Heart right ventricle (tissue), 16 donors: ENCODE measurements at places on chromosomes 11 and 22.
A peak's percentile ranks its signal among the peaks of the same experiment; 100 is the strongest.

- H3K4me3 ChIP-seq, result no peak overlapping the region
- peaks cover 26% of the 10 kb centered on the region for H3K36me3 ChIP-seq
- no peak for DNase-seq
These were observed 4.0 kb downstream of the ANKRD13D start for GRCh38 chr11:67293090-67293489.

DNA sequence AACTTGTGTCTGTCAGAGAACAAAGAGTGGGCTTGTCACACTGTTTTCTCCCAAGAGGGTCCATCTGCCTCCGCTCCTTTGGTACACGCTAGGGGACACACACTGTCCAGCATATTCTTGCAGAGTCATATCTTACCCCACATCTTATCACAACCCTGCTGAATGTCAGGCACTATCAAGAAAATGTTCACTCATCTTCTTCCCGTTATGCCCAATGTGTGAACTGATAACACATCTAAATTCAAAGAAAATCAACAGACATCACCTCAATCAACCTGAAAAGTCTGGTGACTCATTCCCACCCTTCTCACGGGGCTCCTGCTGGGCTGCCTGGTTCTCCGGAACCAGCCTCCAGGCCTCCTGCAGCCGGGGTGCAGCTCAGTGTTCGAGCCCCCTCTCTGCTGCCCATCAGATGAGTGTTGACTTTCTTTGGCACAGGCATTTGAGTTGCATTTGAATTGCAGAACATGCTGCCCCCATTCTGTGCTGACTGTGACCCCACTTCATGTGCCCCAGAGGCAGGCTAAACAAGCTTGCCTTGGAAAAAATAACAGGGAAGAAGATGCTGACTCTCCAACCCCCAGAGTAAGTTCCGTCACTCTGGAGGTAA is 19.4 kb downstream of the GRAP2 start:
- no peak for DNase-seq
- no peak overlapping the region for H3K4me3 ChIP-seq

- no peaks in the 10 kb centered on the region for H3K27me3 ChIP-seq
- DNase-seq, result no peak
- no peak overlapping the region for H3K4me3 ChIP-seq
- no peaks in the 10 kb centered on the region for H3K36me3 ChIP-seq
These were observed 13.7 kb downstream of the KMT5B start for GRCh38 chr11:68199295-68199987.

DNA sequence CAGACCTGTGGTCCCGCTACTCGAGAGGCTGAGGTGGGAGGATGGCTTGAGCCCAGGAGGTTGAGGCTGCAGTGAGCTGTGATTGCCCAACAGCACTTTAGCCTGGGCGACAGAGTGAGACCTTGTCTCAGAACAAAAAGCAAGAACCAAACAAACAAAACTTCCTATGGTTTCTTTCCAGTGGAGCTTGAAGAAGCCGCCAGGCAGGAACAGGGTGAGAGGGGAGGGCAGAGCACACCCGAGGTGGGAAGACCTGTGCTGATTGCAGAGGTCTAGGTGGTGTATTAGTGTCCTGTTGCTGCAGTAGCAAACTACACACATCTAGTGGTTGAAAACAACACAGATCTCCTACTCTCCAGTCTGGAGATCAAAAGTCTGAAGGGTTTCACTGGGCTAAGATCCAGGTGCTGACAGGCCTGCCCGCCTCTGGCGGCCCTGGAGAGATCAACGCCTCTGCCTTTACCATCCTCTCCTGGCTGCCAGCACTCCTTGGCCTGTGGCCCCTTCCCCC is 10.5 kb downstream of the ARHGEF17 start:
- peak overlapping the region; percentile 100 for H3K27ac ChIP-seq
- H3K4me1 ChIP-seq, result peaks cover 99% of the 10 kb centered on the region
- no peak overlapping the region for H3K4me3 ChIP-seq
- H3K27me3 ChIP-seq, result no peaks in the 10 kb centered on the region
- DNase-seq, result no peak

GRCh38 chr11:72293910-72294615 is 50.1 kb upstream of the PHOX2A start:
- no peak overlapping the region for H3K4me3 ChIP-seq
- H3K27ac ChIP-seq, result no peak overlapping the region
- DNase-seq, result no peak
- H3K36me3 ChIP-seq, result peaks cover 4% of the 10 kb centered on the region
- H3K4me1 ChIP-seq, result no peaks in the 10 kb centered on the region

- H3K4me3 ChIP-seq, result no peak overlapping the region
- no peak overlapping the region for H3K27ac ChIP-seq
- no peaks in the 10 kb centered on the region for H3K36me3 ChIP-seq
- no peaks in the 10 kb centered on the region for H3K27me3 ChIP-seq
- peaks cover 32% of the 10 kb centered on the region for H3K4me1 ChIP-seq
- no peak for DNase-seq
These were observed 104.8 kb upstream of the NAV2 start for GRCh38 chr11:19607656-19608360.

GRCh38 chr22:25574736-25575135 is 10.3 kb downstream of the GRK3 start:
- no peaks in the 10 kb centered on the region for H3K36me3 ChIP-seq
- H3K4me1 ChIP-seq, result no peaks in the 10 kb centered on the region
- no peak overlapping the region for H3K27ac ChIP-seq
- H3K4me3 ChIP-seq, result no peak overlapping the region
- DNase-seq, result no peak

GRCh38 chr11:350723-351255 is 18.5 kb upstream of the B4GALNT4 start:
- no peaks in the 10 kb centered on the region for H3K36me3 ChIP-seq
- peak overlapping the region; percentile 39 for H3K27ac ChIP-seq
- H3K4me1 ChIP-seq, result peaks cover 38% of the 10 kb centered on the region
- no peak overlapping the region for H3K4me3 ChIP-seq

GRCh38 chr22:40487663-40488249 is 117.4 kb downstream of the SGSM3 start:
- H3K27ac ChIP-seq, result peak overlapping the region; percentile 34
- H3K4me3 ChIP-seq, result no peak overlapping the region
- DNase-seq, result no peak
- H3K36me3 ChIP-seq, result no peaks in the 10 kb centered on the region
- H3K27me3 ChIP-seq, result no peaks in the 10 kb centered on the region
- peaks cover 56% of the 10 kb centered on the region for H3K4me1 ChIP-seq

GRCh38 chr11:33045551-33046255 is 6.3 kb downstream of the TCP11L1 start:
- no peak for DNase-seq
- peaks cover 6% of the 10 kb centered on the region for H3K4me1 ChIP-seq
- H3K36me3 ChIP-seq, result no peaks in the 10 kb centered on the region
- no peaks in the 10 kb centered on the region for H3K27me3 ChIP-seq
- H3K4me3 ChIP-seq, result no peak overlapping the region

DNA sequence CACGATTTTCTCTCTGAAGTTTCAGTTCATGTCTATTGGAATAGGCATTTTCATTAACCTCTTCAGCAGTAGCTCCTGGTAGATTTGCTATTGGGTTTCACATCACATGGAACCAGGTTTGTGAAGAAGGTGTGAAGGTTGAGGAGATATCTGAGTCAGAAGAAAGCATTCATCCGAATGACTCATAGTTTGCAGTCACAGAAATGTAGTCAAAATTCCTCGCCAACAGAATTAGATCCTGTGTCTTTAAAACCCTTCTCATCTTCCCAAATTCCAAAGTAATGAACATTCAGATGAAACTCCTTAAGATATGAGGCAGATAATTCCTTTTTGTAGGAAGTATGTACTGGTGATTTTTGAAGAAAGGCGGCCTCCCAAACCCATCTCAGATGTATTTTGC is 125.0 kb upstream of the LARGE1 start:
- H3K4me1 ChIP-seq, result no peaks in the 10 kb centered on the region
- no peak overlapping the region for H3K27ac ChIP-seq
- H3K27me3 ChIP-seq, result peaks cover 30% of the 10 kb centered on the region
- H3K4me3 ChIP-seq, result no peak overlapping the region
- DNase-seq, result no peak
- no peaks in the 10 kb centered on the region for H3K36me3 ChIP-seq

GRCh38 chr22:44782363-44782963 is 30.1 kb downstream of the ARHGAP8 start:
- DNase-seq, result no peak
- H3K4me3 ChIP-seq, result no peak overlapping the region
- no peaks in the 10 kb centered on the region for H3K36me3 ChIP-seq

GRCh38 chr11:34840736-34841386 is 75.3 kb downstream of the APIP start:
- no peak overlapping the region for H3K27ac ChIP-seq
- no peaks in the 10 kb centered on the region for H3K4me1 ChIP-seq
- no peaks in the 10 kb centered on the region for H3K27me3 ChIP-seq
- DNase-seq, result no peak

- H3K4me1 ChIP-seq, result peaks cover 8% of the 10 kb centered on the region
- H3K4me3 ChIP-seq, result no peak overlapping the region
- H3K27me3 ChIP-seq, result no peaks in the 10 kb centered on the region
- no peak for DNase-seq
These were observed 406.3 kb downstream of the ETS1 start for GRCh38 chr11:128181088-128181480.

GRCh38 chr11:131845255-131845654 is 474.8 kb downstream of the NTM start:
- H3K27ac ChIP-seq, result no peak overlapping the region
- no peak for DNase-seq
- H3K36me3 ChIP-seq, result no peaks in the 10 kb centered on the region

DNA sequence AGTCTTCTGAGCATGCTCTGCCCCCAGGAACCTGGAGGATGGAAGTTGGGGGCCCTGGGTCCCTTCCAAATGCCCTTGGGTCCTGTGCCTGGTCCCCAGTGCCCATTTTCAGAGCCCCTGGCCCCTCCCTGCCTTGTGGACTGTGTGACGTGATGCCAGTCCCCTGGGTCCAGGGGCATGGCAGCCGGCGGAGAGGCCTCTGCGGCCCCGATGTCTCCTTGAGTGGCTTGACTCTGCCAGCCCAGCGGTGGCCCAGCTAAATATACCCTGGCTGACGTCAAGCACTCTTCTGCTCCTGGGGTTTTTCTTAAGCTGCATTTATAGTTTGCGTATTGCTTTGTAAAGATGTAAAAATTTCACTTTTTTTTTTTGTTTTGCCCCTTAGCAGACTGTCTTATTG is 35.2 kb upstream of the PARVG start:
- no peaks in the 10 kb centered on the region for H3K27me3 ChIP-seq
- peak; percentile 67 for DNase-seq
- H3K27ac ChIP-seq, result peak overlapping the region; percentile 51
- peaks cover 36% of the 10 kb centered on the region for H3K36me3 ChIP-seq

GRCh38 chr11:19226378-19227195 is 14.2 kb downstream of the E2F8 start:
- no peaks in the 10 kb centered on the region for H3K4me1 ChIP-seq
- no peak overlapping the region for H3K4me3 ChIP-seq
- H3K27ac ChIP-seq, result no peak overlapping the region
- DNase-seq, result no peak
- H3K36me3 ChIP-seq, result peaks cover 15% of the 10 kb centered on the region

DNA sequence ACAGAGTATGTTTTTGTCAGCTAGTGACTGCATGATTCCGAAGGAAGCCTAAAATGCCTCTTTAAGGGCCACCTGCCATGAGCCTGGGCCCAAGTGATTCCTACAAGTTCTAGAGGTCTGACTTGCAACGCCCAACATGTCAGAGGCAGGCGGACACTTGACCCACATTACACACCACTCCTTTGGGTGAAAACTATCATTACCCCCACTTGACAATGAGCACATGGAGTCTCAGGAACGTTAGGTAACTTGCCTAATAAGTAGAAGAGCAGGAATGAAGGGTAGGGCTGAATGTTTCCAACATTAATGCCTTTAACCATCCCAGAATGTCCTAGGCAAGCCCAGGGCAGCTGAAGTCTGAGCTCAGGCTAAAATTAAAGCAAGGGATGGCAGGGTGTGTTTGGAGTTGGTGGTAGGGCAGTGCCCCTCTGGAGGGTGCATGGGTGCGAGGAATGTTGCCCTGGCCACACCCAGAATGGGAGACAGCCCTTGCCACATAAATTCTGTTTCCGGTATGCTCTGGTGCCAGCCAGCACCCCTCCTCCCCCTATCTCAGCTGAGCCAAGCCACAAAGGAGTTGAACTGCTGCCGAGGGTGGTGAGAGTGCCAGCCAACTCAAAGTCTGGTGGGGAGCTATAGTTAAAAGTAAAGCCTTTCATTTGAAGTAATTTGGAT is 2.5 kb downstream of the PLAAT2 start:
- peak overlapping the region; percentile 0 for H3K27ac ChIP-seq
- no peaks in the 10 kb centered on the region for H3K36me3 ChIP-seq
- no peak overlapping the region for H3K4me3 ChIP-seq
- peak; percentile 25 for DNase-seq

- no peak overlapping the region for H3K27ac ChIP-seq
- H3K4me1 ChIP-seq, result peaks cover 19% of the 10 kb centered on the region
- H3K36me3 ChIP-seq, result no peaks in the 10 kb centered on the region
These were observed 1.8 kb downstream of the TTC17 start for GRCh38 chr11:43360361-43361032.

- H3K4me1 ChIP-seq, result no peaks in the 10 kb centered on the region
- H3K36me3 ChIP-seq, result no peaks in the 10 kb centered on the region
- H3K27me3 ChIP-seq, result peaks cover 14% of the 10 kb centered on the region
- no peak for DNase-seq
- H3K27ac ChIP-seq, result no peak overlapping the region
These were observed 461.5 kb downstream of the OPCML start for GRCh38 chr11:133070791-133071190.

DNA sequence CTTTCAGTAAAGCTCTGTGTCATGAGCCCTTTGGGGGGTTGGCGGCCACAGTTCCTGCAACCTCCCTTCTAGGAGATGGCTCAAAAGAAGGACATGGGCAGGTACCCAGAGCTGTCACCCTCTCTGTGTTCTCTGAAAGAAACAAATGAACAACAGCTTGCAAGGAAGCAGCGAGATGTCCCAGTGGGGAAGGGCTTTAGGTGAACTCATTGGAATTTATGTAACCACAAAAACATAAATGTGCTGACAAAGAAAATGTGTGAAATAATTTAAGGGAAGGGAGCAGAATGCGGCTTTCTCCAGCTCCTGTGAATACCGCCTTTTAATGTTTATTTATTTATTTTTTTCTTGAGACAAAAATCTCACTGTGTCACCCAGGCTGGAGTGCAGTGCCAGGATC is 3.3 kb downstream of the PARVG start:
- no peak for DNase-seq
- no peak overlapping the region for H3K27ac ChIP-seq
- H3K36me3 ChIP-seq, result no peaks in the 10 kb centered on the region
- no peaks in the 10 kb centered on the region for H3K4me1 ChIP-seq
- H3K4me3 ChIP-seq, result no peak overlapping the region
- H3K27me3 ChIP-seq, result no peaks in the 10 kb centered on the region

DNA sequence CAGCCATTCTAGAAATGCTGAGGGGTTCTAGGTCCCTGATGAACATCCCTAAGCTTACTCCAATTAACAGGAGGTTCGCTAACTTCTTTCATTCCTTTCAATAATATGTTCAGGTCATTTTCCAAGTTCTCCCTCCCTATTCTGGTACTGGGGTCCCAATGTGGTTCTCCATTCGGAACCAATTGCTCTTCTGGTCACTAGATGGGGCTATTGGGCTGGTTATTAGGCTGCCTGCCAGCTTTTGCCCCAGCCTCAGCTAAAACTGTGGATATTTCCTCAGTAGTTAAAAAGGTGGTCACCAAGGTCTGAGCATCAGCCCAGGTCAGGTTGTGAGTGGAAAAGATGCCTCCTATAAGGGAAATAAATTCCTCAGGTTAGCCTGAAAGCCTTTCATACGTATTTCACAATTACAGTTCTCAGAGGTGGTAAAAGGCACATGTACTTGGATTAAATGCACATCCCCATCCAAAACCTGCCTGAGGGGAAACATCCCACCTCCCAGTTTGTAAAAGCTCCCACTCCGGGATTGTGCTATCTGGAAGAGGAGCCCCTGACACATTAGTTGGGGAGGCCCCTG is 161.1 kb upstream of the CCDC179 start:
- no peaks in the 10 kb centered on the region for H3K36me3 ChIP-seq
- no peaks in the 10 kb centered on the region for H3K4me1 ChIP-seq
- DNase-seq, result no peak
- no peak overlapping the region for H3K4me3 ChIP-seq
- no peak overlapping the region for H3K27ac ChIP-seq
- no peaks in the 10 kb centered on the region for H3K27me3 ChIP-seq
